Stimulated activated CD4-positive, alpha-beta T cell treated with anti-CD3 and anti-CD28 coated beads, Interleukin-12 subunit alpha, Interleukin-12 subunit beta, amount 100 ng/mL, for 24 hours (primary cell): ENCODE measurements at places on chromosomes 16 and 17.

DNA sequence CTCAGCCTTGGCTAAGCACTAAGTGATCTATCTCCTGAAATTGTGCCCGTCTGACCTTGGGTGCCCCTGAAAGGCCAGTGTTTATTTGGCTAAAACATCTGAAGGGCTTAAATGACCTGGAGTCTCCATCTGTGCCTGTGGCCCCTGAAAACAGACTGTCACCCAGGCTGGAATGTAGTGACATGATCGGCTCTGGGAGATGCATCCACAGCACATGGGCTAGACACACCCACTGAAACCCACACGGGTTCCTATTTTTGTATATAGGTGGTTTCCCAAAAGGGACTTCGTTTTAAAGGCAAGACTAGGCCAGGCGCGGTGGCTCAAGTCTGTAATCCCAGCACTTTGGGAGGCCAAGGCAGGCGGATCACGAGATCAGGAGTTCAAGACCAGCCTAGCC, 13.5 kb downstream of the CEP295NL start:
- peak; percentile 15 for DNase-seq

- no peak for DNase-seq
Measured at GRCh38 chr16:69410219-69410990, 14.0 kb upstream of the CYB5B start.

- no peak for DNase-seq
Measured at GRCh38 chr16:59179446-59180082, 445.4 kb upstream of the GOT2 start.

GRCh38 chr17:66915204-66915611, 49.3 kb upstream of the CACNG4 start:
- DNase-seq = no peak

DNA sequence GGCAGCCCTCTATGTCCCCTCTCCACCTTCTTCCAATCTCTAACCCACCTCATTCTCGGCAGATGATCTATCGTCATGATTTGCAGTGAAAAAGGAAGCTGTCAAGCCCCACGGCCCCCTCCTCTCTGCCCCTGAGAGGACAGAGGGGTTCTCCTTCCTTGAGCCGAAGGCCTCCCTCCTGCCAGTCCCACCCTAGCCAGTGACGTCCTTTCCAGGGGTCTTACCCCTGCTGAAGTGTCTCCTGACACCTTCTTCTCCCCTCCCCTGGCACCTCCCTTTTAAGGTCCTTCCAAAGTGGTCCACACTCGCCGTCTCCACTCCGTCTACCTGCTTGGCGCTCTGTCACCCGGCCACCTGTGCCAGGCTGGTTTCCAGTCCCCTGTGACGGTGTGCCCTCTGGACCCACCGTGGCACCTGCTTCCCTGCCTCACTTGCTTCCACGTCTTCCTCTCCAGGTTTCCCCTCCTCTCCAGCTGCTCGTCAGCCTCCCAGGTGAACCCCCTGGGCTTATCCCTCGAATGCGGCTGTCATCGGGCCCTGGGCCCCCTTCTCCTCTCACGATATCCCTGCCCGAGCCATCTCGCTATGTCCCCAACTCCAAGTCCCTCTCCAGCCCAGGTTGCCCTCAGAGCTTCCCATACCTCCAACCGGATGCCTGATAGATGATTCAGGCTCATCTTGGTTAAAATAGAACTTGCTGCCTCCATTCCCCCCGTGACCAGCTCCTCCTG, 5.7 kb downstream of the CCDC102A start:
- DNase-seq = no peak

GRCh38 chr16:88945473-88945872, 31.5 kb downstream of the CBFA2T3 start:
- DNase-seq = no peak

DNA sequence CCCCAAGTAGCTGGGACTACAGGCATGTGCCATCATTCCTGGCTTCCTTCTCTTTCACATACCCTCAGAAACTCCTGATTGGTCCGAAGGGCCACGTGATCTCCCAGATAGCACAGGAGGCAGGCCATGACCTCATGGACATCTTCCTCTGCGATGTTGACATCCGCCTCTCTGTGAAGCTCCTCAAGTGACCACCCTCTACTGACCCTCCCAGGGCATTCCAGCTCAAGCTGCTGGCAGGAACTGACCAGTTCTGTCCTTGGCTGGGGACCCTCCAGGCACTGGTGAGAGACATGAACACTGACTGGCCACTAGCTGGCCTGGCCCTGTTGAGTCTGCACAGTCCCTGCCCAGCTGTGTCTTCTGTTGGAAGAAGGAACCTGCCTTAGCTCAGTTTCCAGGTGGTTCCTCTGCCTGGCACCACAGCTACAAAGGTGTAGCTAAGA, 5.6 kb downstream of the ERAL1 start:
- no peak for DNase-seq
